ENCODE measurements at places on chromosomes 11 and 22. TPM values are rescaled to one million over a fixed set of nuclear protein-coding genes. Genes with fewer than 3 reads are reported as not detected.

Gene CNIH2
- 9.3 TPM for total RNA-seq

Gene KCNA4
- total RNA-seq: not detected

Gene SLC17A6
- not detected for total RNA-seq

Gene MGAT3
- total RNA-seq: 0.57 TPM

Gene SLC22A25
- not detected for total RNA-seq

Gene PGA4
- total RNA-seq: not detected

Gene LSP1
- 0.90 TPM for total RNA-seq

Gene TMPRSS4
- total RNA-seq: not detected

Gene RTN4R
- 16.3 TPM for total RNA-seq

Gene EFCAB6
- total RNA-seq: 0.21 TPM

Gene MRGPRX4
- total RNA-seq: not detected

Gene PRSS23
- total RNA-seq: 355 TPM

Gene TSPAN18
- total RNA-seq: 21.3 TPM

Gene JHY
- 10.1 TPM for total RNA-seq

Gene FOSL1
- 186 TPM for total RNA-seq

Gene OTOG
- not detected for total RNA-seq

Gene SREBF2
- total RNA-seq: 73.0 TPM

Gene ELP4
- total RNA-seq: 17.2 TPM

Gene SOX6
- total RNA-seq: 0.21 TPM

Gene FCHSD2
- 31.8 TPM for total RNA-seq

Gene TRIM51
- not detected for total RNA-seq

Gene RAG1
- 0.44 TPM for total RNA-seq

Gene CATSPERZ
- 0.64 TPM for total RNA-seq

Gene NCAPD3
- total RNA-seq: 75.9 TPM

Gene CRYAB
- 0.59 TPM for total RNA-seq

Gene SIK3
- 39.7 TPM for total RNA-seq

Gene CNGA4
- total RNA-seq: 0.62 TPM

Gene TEX12
- 0.23 TPM for total RNA-seq

Gene PGM2L1
- total RNA-seq: 33.1 TPM

Gene MYRF
- total RNA-seq: 2.8 TPM

Gene AQP11
- total RNA-seq: 2.3 TPM

Gene MOGAT2
- total RNA-seq: 0.08 TPM

Gene TEX54
- not detected for total RNA-seq

Gene SAA4
- not detected for total RNA-seq

Gene DGCR6
- total RNA-seq: 2.2 TPM

Gene YAP1
- 158 TPM for total RNA-seq

Gene ANKRD13D
- 76.5 TPM for total RNA-seq

Gene ZNF214
- total RNA-seq: 3.0 TPM

Gene NRIP3
- total RNA-seq: 22.8 TPM
